Naive thymus-derived CD8-positive, alpha-beta T cell (primary cell): ENCODE measurements at places on chromosomes 13 and 19.
A peak's percentile ranks its signal among the peaks of the same experiment; 100 is the strongest.

- no peak for DNase-seq
Measured at GRCh38 chr13:59352600-59352999, 811.1 kb downstream of the DIAPH3 start.

GRCh38 chr13:80374901-80375300 is 34.0 kb upstream of the SPRY2 start:
- DNase-seq = no peak

GRCh38 chr19:22427960-22428913 is 6.1 kb upstream of the ZNF98 start:
- no peak for DNase-seq

DNA sequence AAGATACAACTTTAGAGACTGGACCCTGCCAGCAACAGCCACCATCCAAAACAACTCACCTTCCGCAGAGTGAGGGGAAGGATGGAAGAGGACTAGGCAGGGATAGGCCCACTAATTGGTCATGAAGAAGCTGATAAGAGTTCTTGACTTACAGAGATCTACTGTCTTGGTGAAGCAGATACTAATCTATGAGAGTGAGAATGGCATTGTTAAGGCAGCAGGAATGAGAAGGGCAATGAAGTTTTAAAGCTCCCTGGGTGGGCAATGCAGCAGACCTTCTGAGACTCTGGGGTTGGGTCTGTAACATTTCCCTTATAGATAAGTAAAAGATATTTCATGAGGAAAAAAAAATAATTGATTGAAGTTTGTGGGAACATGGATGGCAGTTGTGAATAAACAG is 63.7 kb downstream of the KLF12 start:
- no peak for DNase-seq

- no peak for DNase-seq
Measured at GRCh38 chr13:28499609-28500008, 4.7 kb upstream of the FLT1 start.

GRCh38 chr19:50005428-50005827 is 19.7 kb downstream of the VRK3 start:
- no peak for DNase-seq

- DNase-seq = no peak
Measured at GRCh38 chr19:53541971-53542370, 4.0 kb downstream of the ZNF331 start.

DNA sequence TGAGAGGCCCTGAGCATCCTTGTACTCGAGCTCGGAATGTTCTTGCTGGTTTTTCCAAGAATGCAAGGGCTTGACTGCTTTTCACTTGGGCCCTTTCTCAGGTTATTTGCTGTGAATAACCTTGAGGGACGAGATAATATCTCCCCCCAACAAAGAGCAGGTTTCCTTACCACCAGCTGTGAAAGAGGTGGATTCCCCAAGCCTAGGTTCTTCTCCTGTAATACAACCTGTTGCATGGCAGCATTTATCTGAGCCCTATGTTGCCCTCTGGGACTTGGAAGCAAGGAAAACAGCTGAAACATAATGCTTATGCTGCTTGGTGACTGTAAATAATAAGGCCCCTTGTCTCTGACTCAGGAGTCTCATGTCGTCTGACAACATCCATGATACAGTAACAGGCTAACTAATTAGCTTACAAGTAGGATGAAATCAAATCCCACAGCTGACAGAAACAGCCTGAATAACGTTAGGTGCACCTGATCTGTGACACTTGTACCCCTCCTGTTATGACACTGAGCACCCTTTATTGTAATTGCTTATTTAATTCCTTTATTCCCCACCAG is 43.6 kb upstream of the RCBTB2 start:
- no peak for DNase-seq

GRCh38 chr19:51296336-51297093 is 14.9 kb upstream of the IGLON5 start:
- DNase-seq = no peak

DNA sequence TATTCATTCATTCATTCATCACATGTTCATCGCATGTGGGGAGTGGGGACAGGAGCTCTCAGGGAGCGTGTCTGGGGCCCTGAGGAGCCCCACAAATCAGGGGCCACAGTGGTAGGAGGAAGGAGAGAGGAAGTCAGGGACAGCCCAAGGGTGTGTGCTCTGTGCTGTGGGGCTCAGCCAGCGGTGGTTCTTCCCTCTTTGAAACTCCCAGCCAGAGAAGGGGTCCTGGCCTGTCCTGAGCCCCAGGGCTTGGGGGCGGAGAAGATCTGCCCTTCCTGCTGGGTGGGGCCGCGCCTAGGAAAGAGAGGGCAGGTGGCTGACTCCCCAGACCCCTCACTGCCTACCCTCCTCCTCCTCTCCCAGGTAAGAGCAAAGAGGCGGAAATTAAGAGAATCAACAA is 14.6 kb downstream of the AP2A1 start:
- DNase-seq = no peak

DNA sequence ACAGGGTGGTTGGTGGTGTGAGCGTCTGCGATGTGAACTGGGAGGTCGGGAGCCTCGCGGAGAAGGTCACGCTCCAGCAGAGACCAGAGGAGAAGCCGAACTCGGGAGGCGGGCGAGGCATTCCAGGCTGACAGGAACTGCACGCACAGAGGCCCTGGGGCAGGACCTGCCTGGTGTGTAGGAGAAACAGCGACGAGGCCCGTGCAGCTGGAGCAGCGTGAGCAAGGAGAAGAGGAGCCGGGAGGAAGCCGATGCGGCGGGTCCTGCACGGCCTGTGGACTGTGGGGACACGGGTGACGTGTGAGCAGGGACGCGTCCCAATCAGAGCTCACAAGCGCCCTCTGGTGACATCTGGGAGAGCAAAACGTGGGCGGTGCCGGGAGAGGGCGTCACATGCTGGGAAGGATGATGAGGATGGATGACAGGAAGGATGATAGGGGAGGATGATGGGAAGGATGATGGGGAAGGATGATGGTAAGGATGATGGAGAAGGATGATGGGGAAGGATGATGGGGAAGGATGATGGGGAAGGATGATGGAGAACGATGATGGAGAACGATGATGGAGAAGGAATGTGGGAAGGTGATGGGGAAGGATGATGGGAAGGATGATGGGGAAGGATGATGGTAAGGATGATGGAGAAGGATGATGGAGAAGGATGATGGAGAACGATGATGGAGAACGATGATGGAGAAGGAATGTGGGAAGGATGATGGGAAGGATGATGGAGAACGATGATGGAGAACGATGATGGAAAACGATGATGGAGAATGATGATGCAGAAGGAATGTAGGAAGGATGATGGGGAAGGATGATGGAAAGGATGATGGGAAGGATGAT is 16.1 kb upstream of the MADCAM1 start:
- peak; percentile 73 for DNase-seq

DNA sequence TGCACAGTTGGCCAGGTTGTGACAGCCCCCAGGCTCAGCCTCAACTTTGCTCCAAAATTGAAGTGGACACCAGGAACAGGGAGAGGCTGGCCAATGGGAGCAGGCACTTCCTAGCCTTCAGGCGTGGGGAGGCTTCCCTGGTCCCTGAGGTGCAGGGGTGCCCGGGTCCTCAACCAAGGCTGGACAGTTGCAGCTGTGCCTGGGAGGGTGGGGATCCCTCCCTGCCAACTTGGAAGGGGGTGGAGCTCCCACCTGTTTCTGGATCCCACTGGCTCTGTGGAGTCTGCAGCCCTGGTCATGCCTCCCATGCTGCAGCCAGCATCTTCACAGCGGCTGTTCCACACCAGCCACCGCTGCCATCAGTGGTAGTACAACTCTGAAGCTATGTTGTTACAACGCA is 502.8 kb upstream of the SLITRK5 start:
- DNase-seq = no peak

GRCh38 chr13:96781141-96781540 is 213.1 kb downstream of the OXGR1 start:
- no peak for DNase-seq

GRCh38 chr13:20654156-20654555 is 49.3 kb upstream of the IL17D start:
- DNase-seq = no peak

- DNase-seq = no peak
Measured at GRCh38 chr19:34067861-34068271, 104.4 kb upstream of the LSM14A start.

GRCh38 chr13:49567491-49567890 is 17.9 kb downstream of the RCBTB1 start:
- no peak for DNase-seq

GRCh38 chr19:271856-272255 is 19.3 kb downstream of the PLPP2 start:
- DNase-seq = no peak

DNA sequence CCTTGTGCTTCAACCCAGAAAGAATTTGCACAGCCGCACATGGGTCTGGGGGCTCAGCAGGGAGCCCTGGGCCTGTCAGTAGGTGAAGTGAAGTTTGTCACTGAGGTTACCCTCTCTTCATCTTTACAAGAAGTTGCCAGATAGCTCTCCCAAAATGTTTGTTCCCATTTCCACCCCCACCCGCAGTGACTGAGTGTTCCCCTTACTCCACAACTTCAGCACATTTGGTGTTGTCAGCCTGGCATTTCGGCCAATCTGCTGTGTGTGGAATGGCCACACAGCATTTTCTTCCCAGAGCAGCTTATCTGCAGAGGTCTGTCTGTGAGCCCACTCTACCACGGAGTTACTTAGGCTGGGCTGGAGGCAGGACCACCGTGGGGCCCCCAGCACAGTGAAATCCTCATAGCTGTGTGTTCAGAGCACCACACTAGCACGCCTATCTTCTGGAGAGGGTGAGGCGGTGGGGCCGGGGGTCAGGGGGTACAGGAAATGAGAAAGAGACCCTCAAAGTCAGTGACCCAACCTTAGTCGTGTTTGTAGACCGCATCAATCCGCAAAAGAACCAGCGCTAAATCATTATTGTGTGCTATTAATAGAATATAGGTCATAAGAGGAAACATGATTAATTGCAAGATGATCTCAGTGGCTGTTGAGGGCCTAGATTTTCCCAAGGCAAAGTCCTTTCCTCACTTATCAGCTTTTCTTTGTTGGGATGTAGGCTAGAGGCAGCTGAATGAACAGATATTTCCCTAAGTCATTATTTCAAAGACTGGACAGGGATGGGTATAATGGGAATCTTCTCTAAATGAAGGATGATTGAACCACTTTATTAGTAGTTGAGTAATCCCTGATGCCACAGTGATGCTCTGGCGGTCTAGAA is 116.0 kb downstream of the SIPA1L3 start:
- DNase-seq = no peak
